GM13977 (cell line): ENCODE measurements at places on chromosomes 1 and 21.

DNA sequence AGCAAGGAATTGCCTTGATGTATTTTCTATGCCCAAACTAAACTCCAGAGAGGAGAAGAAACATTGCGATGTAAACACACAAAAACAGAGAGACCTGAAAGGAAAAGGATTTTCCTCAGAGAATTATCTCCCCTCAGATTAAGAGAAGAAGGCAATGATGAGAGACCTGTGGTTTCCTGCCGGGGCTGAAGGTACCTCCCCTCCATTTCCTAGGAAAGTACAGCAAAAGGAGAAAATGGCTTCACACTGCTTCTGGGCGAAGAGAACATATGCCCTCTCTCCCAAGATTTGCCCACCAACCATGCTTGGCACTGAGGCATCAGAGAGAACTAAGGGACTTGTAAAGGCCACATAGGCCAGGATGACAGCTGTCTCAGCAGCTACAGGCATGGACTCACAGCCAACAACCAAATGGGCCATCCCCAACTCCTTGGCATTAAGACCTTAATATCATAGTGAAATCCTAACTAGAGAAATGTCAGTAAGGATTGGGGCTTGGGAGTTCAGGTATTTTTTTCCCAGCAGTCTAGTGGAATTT lies 523.0 kb downstream of the PTPRC start:
- no peak for DNase-seq

DNA sequence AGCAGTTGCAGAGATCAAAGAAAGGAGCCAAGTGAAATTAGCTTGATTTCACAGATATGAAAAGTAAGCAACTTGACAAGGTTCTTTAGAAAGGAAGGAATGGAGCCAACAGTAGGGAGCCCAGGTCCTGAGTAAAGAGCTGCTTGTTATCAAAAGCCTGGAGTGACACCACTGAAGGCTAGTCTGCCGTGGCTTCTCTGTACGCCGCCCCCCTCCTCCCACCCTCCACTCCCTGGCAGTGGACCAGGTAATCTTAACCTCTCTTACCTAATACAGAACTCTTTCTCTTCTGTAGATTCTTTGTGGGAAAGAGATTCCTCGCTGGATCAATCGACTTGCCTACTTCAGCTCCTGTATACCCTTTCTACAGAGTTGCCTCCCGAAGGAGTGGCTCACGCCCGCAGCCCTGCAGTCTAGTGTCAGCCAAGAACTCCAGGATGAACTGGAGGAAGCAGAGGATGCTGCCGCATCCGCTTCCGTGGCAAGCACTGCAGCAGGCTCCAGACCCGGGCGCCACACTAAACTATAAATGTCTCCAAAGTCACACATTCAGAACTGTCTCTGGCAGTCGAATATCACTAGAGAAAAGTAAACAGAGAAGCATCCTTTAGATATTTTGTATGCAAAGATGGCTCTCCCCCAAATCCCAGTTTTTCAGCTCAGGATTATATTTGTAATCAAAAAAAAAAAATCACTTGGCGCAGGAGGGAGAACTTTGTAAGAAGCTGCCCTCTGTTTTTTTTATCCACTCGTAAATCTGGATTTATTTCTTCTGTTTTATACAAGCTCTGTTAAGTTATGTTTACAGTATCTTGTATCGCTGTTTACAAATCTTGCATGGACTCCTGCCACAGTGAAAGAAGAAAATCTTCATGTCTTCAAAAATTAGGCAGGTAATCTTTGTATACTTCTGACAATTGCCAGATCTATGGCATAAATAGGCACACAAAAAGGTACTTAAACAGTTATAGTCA lies 52.6 kb downstream of the DESI2 start:
- no peak for DNase-seq

GRCh38 chr1:30610917-30611316 lies 112.5 kb downstream of the MATN1 start:
- no peak for DNase-seq

DNA sequence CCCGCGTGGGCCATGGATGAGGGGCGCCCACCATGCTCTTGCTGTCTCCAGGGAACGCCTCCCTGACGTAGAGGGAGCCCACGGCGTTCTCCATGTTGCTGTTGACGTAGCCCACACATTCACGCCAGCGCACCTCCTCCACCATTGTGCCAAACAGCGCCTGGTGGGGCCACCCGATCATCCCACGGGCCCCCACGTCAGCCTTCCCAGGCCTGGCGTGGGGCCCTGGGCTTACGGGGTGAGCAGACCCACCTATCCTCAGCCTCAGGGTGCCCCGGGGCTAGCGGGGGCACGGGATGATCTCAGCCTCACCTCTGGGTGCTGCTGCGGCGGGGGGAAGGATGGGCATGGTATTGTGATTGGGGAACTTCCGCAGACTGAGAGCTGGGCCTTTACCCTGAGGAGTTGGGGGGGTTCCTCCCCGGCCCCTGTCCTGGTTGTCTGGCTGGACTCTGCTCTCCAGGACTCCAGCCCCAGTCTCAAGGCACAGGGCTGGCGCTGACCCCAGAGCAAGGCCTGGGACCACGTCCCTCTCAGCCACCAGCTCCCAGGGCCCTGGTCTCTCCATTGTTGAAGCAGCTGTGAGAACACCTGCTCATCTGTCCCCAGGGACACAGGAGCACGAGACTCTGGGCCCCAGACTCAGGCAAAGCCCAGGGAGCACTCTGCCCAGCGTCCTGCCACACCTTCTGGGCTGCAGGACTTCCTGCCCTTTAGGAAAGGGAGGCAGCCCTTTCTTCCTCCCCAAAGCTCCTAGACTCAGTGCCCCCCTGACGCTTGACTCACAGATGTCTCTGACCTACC lies 10.2 kb downstream of the PRXL2B start:
- no peak for DNase-seq

DNA sequence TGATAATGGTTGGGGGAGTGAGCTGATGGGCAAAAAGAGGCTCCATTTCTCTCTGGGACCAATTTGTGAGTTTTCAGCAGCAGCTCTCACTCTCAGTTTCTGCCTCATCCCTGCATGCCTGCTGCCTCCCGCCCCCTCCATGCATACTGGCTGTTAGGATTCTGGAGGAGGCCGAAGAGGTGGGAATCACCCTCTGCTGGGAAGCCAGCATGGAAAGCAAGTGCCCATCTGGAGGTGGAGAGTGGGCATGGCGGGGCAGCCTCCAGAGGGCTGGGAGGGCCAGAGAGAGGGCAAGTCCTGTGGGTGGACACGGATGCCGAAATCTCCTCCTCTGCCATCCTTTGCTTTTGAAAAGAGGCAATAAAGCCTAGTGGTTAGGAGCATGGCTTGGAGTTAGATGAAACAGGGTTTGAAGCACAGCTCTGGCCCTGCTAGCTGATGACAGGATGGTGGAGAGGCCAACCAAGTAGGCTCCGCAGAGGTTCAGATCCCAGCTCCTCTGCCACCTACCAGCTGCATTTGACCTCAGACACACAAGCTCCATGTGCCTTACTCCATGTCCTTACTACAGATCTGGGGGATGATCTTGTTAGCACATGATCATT lies 113.4 kb downstream of the GRIK3 start:
- no peak for DNase-seq

DNA sequence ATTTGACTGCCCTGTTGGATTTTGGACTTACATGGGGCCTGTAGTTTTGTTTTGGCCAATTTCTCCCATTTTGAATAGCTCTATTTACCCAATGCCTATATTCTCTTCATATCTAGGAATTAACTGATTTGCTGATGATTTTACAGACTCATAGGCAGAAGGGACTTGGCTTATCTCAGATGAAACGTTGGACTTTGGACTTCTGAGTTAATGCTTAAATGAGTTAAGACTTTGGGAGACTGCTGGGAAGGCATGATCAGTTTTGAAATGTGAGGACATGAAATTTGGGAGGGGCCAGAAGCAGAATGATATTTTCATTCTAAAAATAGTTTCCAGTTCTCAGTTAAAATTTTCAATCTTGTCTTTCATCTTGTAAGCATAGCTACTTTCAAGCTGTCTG lies 222.3 kb downstream of the COP1 start:
- DNase-seq = no peak

DNA sequence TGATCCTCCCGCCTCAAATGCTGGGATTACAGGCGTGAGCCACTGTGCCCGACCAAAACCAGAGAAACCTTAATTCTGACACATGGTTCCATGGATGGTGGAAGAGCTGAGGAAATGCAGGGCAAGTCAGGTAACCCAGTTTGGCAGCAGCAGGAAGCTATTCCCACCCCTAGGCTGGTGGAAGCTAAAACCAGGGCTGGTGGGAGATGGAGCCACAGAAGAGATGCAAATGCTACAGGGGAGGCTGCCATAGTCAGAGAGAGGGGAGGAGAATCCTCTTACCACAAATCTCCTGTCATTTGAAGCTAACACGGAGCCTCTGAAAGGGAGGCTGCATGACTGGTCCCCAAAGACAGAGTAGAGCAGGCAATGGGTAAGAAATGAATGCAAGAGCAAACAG lies 4.1 kb upstream of the CDC42BPA start:
- DNase-seq = no peak

DNA sequence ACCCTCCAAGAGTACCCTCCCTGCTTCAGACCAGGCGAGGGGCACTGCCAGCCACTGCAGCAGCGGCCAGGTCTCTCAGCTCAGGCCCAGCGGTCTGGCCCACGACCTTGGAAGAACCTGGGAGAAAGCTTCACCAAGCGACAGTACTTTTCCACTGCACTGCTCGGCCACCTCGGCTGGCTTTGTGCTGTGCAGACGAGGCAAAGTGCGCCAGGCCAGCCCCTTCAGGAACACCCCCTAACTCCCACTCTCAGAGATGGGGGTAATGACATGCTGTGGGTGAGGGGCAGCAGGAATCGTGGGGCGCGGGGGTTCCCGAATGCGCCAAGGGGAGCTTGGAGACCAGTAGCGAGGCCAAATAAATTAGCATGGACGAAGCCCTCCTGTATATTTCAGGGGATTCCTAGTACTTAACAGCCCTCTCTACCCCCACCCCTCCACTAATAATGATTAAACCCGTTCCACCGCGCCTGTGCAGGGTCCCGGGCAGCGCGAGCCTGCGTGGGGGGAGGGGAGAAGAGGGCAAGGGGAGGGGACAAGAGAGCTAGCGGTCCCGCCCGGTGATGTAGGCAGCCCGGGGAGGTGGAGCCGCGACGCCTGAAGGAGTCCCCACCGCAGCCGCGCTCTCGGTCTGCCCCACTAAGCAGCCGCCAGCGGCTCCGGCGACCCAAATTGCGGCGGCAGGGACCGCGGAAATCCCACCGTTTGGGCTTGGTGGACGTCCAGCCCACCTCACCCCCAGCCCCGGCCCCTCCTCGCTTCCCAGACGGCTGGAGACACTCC lies at the start of gene FAM43B:
Gene FAM43B (plus strand): TSS at position 629 of the 783 bp plus-strand sequence. CDS start 401 bp downstream, outside the sequence.
- peak; percentile 72 for DNase-seq

DNA sequence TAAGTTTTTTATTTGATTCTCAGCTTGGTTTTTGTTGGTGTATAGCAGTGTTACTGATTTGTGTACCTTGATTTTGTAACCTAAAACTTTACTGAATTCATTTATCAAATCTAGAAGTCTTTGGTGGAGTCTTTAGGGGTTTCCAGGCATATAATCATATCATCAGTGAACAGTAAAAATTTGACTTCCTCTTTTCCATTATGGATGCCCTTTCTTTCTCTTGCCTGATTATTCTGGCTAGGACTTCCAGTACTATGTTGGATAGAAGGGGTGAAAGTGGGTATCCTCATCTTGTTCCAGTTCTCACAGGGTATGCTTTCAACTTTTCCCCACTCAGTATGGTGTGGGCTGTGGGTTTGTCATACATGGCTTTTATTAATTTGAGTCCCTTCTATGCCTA lies 23.6 kb upstream of the MAB21L3 start:
- DNase-seq = no peak

DNA sequence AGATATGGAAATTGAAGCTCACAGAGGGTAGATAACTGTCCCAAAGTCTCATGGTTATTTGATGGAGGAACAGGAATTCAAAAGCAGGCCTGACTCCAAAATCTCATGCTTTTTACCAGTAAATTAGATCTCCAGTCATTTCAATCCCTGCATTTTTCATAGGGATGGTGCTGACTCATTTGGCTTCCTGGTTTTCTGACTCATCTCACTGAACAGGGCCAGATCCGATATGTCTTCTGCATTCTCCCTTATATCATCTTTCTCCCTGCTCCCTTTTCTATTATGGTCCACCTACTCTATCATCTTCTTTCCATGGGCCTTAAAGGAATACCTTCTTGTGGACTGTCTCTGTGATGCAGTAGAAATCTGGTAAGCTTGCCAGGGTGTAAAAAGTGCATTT lies 187.2 kb downstream of the FGGY start:
- no peak for DNase-seq

- peak; percentile 33 for DNase-seq
These were observed 21.9 kb downstream of the TSNAX start for GRCh38 chr1:231550448-231550781.

DNA sequence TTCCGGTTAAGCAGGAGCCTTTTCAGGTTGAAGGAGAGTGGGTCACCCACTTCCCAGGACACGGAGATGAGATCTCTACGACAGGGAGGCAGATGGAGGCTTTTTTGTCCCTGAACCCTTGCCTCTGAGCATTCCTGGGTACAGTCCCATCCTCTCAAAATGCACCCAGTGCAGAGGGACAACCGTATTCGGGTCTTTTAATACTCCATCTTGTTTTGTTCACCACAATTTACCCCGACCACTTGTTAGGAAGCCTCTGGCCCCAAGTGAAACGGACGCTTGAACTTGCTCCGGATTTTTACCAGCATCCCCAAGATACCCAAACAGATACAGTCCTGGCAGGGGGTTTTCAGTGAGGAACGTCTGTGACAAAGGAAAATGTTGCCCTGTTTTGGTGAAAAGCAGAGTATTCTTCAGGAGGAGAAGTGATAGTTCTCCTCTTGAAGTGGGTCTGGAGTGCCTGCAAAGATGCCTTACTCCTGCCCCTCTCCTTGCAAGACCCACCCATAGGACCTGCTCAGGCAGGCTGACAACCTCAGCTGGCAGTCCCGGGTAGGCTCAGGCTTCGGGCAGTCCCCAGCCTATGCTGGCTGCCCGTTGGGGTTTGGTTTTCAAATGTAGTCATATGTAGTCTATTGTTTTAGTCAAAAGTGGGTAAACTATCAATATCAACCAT lies 669 bp upstream of the ARL8A start:
- DNase-seq = peak; percentile 64

- DNase-seq = no peak
These were observed 2.9 kb upstream of the PSEN2 start for GRCh38 chr1:226867461-226868054.

DNA sequence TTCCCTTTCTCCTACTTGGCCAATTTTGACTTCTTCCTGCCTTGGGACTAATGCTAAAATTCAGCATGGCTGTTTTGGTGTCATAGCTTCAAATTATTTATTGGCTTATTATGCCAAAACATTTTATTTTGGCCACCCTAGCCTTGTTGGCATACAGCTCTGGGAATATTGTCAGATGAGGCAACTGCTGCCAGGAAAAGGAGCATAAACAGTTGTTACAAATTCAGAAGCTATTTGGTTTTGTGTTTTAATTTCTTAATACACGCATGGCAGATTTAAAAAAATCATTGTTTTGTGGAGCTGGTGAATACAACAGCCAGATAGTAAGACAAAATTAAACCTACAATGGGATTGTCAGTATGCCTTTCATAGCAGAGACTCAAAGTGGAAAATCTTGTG lies 66.8 kb upstream of the BCL10 start:
- DNase-seq = no peak

GRCh38 chr1:113168946-113169345 lies 95.9 kb downstream of the LRIG2 start:
- DNase-seq = no peak
